NB4 (cell line): ENCODE measurements at places on chromosomes 2 and 18.
A peak's percentile ranks its signal among the peaks of the same experiment; 100 is the strongest.

DNA sequence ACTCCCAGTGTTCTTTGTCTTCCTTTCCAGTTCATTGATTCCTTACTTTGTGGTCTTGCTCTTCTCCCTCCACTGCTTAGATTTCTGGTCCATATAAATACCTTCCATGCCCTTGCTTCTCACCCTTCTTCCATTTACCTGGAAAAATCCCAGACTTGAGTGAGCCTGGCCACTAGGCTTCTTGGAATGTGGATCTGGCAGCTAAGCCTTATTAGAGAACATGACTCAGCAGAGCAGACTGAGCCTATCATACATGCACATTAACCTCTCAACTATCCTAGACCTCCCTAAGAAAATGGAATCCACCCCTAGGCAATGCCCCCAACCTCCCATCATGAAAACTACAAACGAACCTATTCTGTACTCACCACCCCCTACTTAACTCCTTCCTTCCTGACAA lies 127.7 kb downstream of the RHBDD1 start:
- DNase-seq: no peak

GRCh38 chr2:147325990-147326389 lies 518.8 kb upstream of the ACVR2A start:
- no peak for DNase-seq

GRCh38 chr18:54995421-54996143 lies 36.3 kb upstream of the CCDC68 start:
- DNase-seq: no peak

DNA sequence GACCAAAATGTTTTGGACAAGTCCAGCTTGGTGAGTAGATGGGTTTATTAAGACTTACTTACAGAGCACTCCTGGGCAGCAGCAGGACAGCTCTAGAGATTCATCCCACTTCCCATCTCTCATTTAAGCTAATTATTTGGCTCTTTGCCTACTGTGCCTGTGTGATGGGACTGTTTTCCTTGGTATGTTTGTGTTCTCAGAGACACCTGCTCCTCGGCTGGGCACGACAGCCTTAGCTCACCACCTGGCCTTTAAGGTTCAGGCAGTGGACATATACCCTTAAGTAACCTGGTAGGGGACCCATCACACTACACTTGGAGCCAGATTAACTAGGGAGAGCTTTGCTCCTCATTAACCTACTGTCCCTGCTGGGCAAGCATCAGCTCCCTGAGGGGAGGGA lies 41.7 kb upstream of the EFEMP1 start:
- DNase-seq: no peak

GRCh38 chr2:129689653-129690448 lies 289.6 kb upstream of the RAB6C start:
- no peak for DNase-seq

DNA sequence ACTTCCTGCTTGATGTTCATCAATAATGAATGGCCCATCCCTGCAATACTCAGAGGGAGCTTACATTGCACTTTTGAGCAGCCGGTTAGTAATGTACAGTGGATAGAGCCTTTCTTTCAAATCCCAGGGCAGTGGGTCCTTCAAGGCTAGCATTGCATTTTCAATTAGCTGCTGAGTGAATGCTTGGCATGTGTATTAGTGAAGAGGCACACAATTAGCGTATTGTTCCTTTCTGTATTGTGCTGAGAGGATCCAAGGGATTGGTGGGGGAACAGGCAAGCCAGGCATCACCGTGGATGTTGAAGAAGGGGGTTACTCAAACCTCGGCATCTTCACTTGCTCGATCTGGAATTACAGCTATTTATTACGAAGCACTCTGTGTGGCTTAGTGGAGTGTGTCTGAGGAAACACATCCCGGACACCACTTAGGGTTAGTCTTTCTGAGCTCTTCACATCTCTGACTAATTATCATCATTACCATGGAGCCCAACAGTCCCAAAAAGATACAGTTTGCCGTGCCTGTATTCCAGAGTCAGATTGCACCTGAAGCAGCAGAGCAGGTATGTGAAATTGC lies at the start of gene PPP1R1C:
Gene PPP1R1C, plus strand, starts transcription at position 222 of the 574 bp plus-strand sequence. Its CDS starts 258 bp downstream, at position 480.
- DNase-seq: no peak

DNA sequence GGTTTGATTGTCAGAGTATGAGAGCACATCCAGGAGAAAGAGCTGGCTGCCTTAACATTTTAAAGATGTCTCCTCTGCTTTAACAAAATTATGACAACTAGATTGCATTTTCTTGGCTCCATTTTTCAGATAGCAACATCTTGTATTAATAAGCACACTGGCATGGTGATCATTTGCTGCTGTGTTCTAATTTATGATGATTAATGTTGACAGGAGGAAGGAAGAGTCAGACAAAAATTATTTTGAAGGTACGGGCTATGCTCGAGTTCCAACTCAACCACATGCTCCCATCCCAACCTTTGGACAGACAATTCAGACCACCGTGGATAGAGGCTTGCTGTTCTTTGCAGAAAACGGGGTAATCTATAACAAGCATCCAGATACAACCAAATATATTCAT lies 98.2 kb upstream of the TTC39C start:
- no peak for DNase-seq

- no peak for DNase-seq
Measured at GRCh38 chr2:109080109-109080508, 48.9 kb upstream of the SH3RF3 start.

DNA sequence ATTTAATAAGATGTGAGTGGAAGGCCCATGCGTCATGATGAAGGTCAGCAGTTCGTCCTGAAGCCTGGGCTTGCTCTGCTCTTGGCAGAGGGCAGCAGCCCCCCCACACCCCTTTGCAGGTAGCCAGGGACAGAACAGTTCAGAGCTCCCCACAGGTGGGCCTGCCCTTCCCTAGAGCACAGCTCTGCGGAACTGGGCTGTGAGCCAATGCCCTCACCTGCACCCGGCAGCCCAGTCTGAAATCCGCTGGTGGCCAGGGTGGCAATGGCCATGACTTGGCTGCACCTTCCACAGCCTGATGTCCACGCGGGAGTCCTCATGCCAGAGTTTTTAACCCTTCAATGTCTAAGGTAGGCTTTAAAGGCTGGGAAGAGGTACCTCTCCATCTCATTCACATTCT lies 136.7 kb downstream of the ACKR3 start:
- no peak for DNase-seq

DNA sequence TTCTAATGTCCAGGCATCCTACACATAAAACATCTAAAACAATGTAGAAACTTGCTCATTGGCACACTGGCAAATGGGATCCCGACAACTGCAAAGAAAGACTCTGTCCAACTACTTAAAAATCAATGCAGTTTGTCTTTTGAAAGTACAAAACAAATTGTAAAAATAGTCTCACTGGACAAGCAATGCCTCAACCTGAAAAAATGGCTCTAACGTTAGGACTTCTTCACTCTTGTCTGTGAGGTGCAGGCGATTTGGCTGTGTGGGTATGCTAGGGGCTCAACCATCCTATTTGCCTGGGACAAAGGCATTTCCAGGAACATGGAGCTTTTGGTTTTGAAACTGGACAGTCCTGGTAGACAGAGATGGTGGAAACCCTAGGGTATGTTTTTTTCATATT lies 10.7 kb downstream of the EFEMP1 start:
- no peak for DNase-seq

GRCh38 chr2:203578759-203579643 lies 43.9 kb upstream of the RAPH1 start:
- DNase-seq: no peak

GRCh38 chr2:58376592-58376991 lies 135.5 kb upstream of the FANCL start:
- DNase-seq: no peak

DNA sequence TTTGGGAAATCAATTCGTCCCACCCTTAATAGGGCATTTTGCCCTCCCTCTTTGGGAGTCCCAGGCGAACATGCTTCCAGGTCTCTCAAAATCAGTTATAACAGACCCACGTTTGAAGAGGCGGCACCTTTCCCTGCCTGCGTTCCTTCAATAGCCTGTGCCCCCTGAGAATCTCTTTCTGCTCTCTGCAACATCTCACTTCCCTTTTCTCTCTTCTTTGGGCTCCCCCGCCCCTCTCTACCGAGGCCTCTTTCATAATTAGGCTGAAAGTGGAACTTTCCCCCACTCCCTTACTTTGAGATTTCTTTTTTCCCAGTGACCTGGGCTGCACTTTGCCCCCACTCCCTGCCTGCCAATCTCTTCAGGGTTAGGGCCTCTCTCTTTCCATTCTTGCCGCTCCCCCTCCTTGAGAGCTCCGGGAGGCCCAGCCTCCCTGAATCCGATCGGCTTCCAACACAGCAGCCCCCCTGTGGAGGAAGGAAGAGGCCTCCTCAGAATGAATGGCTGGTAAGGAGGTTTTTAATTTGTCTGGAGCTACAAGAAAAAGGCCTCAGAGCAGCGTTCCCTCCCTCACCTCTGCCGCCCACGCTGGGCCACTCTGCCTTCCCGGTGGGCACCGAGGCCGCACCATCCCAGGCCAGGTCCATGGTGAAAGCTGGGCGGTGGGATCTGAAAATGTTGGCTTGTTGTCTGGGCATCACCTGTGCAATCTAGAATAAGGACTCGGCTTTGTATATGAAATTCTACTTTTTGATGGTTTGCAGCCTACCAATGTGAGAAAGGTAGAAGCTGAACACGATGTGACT lies 162.6 kb upstream of the SIX3 start:
- peak; percentile 91 for DNase-seq

DNA sequence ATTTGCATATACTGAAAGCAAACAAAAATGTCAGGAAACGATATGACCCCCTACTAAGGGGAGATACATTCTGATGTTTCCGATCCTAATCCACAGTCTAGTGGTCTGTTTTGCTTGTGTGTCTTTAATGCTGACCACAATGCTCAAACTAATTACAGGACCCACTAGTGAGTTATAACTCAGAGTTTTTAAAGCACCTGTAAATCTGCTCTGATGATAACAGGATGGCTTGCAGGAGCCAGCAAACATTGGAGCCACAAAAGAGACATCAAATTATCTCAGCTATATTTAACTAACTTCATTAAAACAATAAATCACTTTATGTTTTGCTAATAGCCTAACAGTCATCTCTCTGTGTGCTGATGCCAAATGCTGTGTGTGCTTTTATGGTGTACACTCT lies 300.3 kb downstream of the NBAS start:
- no peak for DNase-seq

- peak; percentile 98 for DNase-seq
Measured at GRCh38 chr2:11743846-11744553, 2.4 kb upstream of the LPIN1 start.

DNA sequence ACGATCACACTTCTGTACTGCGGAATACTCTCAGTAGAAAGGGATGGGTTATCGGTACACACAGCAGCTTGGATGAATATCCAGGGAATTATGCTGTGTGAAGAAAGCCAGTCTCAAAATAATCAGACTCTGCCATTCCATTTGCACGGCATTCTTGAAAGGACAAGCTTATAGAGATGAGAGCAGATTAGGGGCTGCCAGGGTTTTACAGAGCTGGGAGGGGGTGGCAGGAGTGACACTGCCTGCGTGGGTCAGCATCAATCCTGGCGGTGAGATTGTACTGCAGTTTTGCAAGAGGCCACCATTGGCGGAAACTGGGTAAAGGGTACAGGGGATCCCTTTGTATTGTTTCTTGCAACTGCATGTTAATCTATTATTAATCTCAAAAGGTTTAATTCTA lies 16.6 kb downstream of the KCNG2 start:
- DNase-seq: no peak
